Stimulated activated CD8-positive, alpha-beta memory T cell treated with anti-CD3 and anti-CD28 coated beads, Interleukin-12 subunit alpha, Interleukin-12 subunit beta, amount 100 ng/mL, for 1 hour (primary cell): ENCODE measurements at places on chromosomes 2 and 18.

DNA sequence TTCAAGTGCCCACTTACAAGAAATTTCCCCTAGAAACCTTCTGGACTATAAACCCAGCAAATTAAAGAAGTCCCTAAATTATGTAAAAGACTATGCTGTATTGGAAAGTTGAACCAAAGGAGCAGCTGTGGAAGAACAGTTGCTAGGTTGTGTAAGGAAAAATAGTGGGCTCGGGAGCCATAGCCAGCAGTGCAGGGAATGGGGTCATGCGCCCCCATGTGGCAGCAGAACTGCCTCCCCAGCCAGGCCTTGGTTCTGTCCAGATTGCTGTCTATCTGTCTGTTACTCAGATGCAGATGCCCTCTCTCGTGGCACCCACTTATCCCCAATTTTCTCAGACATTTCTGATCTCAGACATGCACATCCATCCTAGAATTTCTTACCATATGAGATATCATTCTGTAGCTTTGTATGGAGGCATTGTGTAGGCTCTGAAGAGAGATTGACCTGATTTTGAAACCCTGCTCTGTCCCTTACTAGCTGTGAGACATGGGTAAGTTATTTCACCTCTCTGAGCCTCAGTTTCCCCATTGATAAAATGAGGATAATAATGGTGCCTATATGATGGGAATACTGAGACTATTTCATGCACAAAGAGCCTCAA lies 258.3 kb downstream of the SS18 start:
- DNase-seq: no peak

GRCh38 chr18:76364282-76365259 lies 130.5 kb downstream of the ZNF516 start:
- DNase-seq: no peak

DNA sequence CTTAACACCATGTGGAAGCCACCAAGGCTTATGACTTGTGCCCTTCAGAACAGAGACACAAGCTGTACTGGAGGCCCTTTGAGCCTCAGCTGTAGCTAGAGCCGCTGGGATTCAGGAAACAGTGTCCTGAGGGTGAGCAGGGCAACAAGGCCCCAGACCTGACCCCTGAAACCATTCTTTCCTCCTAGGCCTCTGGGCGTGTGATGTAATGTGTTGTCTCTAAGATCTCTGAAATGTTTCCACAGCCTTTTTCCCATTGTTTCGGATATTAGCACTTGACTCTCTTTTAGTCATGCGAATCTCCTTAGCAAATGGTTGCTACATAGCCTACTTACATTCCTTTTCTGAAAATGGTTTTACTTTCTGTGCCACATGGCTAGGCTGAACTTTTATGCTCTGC lies 114.9 kb downstream of the CD8B2 start:
- DNase-seq: no peak

DNA sequence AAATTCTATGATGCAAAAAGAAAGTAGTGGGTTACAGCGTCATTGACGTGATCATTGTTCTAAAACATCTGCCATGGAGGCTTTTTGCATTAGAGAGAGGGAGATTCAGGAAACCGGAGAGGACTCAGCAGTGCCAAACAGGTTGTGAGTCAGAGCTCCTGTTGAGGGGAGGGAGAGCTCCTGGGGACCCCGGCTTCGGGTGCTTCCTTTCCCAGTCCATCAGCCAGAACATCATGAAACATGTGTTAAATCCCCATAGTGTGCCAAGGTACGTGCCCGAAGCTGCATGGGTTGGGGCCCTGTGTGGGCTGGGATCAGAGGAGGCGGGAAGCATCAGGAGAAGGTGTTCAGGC lies 791 bp upstream of the CYRIA start:
- DNase-seq: no peak

DNA sequence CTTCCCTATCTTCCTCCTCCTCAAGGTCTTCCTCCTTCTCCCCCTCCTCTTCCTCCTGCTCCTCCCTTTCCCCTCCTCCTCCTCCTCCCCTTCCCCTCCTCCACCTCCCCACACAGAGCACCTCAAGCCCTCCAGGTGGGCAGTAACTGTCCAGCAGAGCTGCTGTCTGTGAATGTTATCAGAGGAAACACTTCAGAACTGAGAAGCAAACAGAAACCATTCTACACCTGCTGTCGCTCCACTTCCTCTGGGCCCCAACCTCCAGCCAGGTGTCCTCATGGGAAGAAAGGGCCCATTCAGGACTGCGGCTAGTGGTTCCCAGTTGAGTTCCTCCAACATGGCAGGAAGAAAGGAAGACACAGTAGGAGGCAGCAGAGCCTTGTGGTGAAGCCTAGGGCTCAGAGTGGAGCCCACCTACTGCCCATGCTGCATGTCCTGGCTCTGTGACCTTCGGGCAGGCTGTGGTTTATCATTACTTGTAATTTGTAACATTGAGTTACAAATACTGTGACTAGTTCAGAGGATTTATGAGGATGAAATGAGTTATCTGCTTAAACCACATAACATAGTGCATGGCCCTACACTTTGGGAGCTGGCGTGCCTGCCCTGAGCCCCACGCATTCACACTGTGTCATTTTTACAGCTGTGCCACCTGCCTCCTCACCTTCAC lies 165.9 kb upstream of the ID2 start:
- no peak for DNase-seq

- DNase-seq: no peak
Measured at GRCh38 chr2:152243761-152244640, 68.4 kb upstream of the STAM2 start.

- no peak for DNase-seq
Measured at GRCh38 chr2:71699428-71699827, 246.1 kb downstream of the DYSF start.

- no peak for DNase-seq
Measured at GRCh38 chr2:40955042-40955441, 503.2 kb upstream of the SLC8A1 start.

GRCh38 chr2:239318790-239319661 lies 81.8 kb downstream of the HDAC4 start:
- no peak for DNase-seq

- DNase-seq: no peak
Measured at GRCh38 chr2:70684846-70685622, 83.0 kb downstream of the ADD2 start.

DNA sequence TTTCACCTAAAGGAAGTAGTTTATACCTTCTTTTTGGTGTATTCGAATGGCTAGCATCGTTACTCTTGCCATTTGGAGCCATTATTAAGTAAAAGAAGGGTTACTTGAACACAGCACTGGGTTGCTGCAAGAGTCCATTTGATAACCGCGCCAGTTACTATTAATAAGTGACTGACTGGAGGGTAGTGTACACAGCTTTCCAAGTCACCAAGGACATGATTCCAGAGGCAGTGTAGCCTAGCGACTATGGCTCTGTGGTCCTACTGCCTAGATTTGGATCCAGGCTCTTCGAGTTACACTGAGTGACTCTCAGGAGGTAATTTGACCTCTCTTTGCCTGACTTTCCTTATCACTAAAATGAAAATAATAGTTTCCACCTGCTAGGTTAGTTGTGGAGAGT lies 206.8 kb downstream of the MEIS1 start:
- no peak for DNase-seq

DNA sequence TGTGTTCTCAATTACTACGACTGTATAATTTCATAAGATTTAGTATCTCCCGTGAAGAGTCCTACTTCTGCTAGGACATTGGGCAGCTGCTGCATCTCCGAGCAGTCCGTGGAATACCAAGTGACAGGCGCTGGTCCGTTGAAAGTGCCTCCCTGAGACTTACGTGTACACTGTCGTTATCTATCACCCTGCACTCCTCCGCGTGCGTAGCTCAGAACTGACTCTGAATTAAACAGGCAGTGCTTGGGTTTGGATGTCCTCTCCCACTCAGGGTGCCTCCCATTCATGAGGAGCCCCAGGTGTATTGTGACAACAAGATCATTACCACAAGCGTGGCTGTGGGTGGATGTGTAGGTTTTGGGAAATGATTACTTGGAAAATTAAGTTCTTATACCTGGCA lies 148.4 kb downstream of the SH3RF3 start:
- DNase-seq: no peak

GRCh38 chr2:1496359-1496821 lies 83.1 kb downstream of the TPO start:
- no peak for DNase-seq

DNA sequence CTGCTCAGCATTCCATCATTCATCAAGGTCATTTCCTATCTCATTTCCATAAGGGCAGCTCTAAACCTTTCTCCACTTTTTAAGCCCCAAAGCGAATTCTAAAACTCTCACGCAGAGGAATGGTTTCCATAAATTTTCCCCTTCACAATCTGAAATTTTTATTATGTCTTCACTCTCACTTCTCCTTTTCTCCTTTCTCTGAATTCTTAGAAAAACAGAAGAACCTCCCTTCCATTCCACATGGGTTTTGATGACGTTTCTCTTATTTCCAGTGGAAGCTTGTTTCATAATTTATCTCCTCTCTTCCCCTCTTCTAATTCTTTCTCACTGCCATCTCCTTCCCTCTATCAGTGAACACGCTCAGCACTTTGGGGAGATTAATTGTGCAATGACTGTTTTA lies 97.3 kb downstream of the SPATS2L start:
- DNase-seq: no peak

DNA sequence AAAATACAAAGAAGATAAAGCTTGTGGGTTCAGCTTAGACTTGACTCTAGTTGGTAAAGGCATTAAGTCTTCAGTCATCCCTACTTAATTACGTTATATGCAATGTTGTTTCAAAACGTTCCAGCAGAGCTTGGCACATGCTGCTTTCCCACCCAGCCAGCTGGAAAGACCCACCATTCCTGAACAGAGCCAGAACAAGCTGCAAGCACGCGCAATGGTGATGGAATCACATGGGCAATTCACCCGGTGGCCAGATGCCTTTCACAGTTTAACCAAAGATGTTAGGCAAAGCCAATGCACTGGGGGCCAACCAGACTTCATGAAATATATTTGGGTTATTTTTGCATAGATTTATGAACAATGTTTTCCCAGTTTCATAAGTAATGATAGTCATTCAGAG lies 123.4 kb upstream of the CDH20 start:
- no peak for DNase-seq

DNA sequence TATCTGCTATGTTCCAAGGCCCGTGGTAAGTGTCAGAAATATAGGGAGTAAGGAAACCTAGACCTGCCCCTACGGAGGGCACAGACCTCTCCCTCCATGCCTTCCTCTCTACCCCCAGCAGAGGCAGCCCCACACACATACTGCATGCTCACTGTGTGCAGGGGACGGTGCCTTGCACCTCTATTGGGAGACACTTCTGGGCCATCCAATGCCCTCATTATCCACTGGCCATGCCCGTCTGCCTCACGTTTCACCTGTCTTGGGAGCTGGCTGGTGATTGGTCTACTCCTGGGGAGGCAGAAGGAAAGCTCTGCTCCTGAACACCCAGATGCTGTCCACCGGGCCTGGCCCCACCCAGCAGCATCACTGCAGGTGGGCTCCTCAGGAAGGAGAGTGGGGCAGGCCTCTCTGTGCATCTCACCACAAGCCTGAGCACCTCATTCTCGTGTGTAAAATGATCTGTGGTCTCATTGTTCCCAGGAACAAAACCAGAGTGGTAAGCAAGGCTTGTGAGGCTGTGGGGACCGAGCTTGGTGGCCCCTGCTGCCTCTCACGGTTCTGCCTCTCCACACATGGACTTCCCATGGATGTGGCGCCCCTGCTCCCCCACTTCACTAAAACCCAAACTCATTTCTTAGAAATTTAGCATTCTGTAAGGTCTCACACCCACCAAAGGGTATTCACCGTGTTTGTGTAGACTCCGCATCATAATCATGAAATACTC lies 312.5 kb upstream of the HS6ST1 start:
- DNase-seq: no peak

DNA sequence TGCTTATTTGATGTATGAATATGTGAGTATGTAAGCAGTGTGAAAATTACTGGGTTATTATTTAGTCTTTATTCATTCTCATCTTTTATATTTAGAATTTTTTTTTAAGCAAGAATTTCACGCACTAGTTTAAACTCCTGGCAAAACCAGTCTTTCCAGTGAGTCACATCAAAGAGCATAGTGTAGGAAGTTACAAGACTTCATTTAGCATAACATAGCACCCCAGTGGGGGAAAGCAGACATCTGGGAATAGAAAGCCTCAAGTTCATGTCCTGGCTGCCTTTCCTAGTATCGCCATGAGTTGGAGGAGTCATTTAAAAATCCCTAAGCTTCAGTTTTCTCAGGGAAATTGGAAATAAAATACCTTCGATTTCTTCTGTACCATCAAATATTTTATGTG lies 408.3 kb downstream of the NUP35 start:
- DNase-seq: no peak

- DNase-seq: no peak
Measured at GRCh38 chr2:2026252-2026831, 282.0 kb upstream of the PXDN start.

- DNase-seq: no peak
Measured at GRCh38 chr2:37039580-37039979, 44.6 kb downstream of the HEATR5B start.

GRCh38 chr2:100625717-100626116 lies 62.9 kb downstream of the PDCL3 start:
- DNase-seq: no peak

DNA sequence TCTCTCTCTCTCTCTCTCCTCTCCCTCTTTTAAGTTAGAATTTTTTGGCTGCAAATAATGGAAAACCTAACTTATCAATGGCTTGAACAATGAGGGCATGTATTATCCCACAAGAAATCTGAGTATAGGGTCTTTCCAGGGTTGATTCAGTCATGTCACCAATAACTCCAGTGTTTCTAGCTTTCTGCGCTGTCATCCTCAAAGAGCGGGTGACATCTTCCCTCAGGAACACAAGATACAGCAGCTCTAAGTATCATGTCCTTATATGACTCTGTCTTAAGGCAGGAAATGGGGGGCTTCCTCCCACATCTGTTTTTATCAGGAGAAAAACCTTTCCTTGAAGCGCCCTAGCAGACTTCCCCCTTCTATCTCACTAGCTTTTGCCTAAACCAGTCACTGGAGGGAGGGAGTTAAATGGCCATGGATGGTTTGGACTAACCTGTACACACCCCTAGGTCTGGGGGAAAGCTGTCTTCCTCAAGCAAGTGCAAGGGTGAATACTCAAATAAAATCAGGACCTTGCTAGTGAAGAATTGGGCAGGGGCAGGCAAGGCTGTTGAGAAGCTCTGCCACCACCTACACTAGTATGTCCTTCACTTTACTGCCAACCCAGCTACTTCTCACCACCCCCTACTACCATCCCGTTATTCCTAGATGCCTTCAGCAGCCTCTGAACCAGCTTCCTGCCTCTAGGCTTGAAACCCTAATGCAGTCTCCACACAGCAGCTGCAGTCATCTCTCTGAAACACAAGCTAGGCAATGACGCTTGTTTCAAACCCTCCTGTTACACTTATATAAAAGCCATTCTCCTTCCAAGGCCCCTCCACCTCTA lies 7.5 kb upstream of the TUBA4A start:
- no peak for DNase-seq

DNA sequence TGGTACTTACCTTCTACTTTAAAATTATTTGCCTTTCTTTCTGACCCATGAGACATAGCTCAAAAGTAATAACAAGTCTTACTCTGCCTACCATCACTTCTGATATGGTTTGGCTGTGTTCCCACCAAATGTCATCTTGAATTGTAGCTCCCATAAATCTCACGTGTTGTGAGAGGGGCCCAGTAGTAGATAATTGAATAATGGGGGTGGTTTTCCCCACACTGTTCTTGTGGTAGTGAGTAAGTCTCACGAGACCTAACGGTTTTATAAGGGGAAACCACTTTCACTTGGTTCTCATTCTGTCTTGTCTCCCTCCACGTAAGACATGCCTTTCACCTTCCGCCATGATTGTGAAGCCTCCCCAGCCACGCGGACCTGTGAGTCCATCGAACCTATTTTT lies 47.5 kb downstream of the GALNT3 start:
- no peak for DNase-seq
